NCI-H1436 treated with DMSO at 0.1 percent for 48 hours (cell line): ENCODE measurements at places on chromosomes 16 and 17.

DNA sequence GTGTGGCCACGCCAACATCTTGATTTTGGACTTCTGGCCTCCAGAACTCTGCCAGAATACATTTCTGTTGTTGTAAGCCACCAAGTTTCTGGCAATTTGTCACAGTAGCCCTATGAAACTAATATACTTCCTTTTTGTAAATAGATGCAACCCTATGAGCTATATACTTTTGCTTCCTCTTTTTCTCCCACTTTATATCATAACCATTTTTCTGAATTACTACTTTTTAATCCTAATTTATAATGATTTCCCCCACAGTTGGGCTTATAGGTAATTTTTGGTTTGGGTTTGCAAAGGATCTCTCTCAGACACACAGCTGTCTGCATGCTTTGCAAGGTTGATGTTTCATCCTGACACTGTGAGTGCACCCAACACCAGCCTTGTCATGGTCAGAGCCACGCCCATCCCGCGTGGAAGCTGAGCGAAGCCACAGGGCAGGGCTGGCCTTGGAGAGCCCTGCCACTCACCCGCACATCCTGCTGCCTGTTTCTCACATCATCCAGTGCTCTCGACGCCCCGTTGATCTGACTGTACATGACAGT, 5.8 kb downstream of the TRIM25 start:
- no peak for DNase-seq

DNA sequence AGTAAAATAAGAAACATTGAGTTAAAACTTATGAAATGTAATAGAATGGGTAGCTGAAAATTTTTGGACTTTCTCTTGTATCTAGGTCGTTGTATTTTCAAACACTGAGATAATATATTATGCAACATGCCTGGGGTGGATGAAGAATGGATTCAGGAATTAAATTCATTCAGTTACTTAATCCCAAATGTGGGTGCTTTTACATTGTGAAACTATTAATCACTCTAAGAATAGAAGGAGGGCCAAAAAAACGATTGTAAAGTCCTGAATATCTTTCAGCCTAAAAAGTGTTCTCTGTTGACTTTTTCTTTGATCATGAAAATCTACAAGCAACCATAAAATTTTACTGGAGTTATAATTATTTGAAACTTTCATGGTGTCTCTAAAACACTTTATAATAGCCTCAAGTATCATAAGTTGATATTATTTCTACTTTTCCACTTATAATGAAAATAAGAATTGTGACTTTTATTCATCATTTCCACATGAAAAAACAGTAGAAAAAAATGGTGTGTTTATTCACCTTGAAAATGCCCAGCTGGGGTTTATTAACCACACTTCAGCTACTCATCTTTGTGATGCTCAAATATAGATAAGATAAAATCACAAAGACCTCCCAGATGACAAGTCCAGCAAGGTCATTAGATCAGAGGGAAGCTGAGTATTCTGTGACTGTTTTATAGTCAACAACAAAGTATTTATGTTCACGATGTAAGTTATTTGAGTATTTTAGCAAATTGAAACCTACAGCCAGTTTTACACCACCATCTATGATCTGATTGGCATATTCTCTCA, 619.9 kb upstream of the SOX9 start:
- DNase-seq = no peak

- DNase-seq = no peak
Observed at GRCh38 chr17:50570032-50570431, 9.5 kb downstream of the CACNA1G start.

GRCh38 chr17:2179615-2180295, 123.8 kb downstream of the SMG6 start:
- no peak for DNase-seq

- no peak for DNase-seq
Observed at GRCh38 chr16:68389006-68389405, 59.3 kb downstream of the SMPD3 start.

GRCh38 chr16:70290949-70291519, 1.7 kb upstream of the AARS1 start:
- no peak for DNase-seq

DNA sequence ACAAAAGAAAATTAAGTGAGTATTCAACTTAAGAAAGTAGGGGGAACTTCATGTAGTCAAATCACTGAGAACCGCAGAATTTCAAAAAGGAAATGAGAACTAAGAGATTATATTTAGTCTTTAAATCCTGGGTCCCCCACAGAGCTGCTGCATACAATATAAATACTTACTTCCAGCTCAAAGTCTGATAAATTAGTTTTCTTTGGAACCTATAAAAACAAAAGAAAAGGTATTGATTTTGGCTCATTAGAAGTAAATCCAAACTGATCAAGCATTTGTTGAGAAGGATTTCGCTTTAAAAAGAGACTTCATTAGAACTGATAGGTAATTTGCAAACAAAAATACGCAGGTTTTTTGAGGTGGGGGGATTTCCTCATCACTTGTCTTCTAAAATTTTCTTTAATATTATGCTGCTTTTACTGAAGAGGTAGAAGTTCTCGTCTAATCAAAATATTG, 21.9 kb downstream of the PARN start:
- DNase-seq = no peak

DNA sequence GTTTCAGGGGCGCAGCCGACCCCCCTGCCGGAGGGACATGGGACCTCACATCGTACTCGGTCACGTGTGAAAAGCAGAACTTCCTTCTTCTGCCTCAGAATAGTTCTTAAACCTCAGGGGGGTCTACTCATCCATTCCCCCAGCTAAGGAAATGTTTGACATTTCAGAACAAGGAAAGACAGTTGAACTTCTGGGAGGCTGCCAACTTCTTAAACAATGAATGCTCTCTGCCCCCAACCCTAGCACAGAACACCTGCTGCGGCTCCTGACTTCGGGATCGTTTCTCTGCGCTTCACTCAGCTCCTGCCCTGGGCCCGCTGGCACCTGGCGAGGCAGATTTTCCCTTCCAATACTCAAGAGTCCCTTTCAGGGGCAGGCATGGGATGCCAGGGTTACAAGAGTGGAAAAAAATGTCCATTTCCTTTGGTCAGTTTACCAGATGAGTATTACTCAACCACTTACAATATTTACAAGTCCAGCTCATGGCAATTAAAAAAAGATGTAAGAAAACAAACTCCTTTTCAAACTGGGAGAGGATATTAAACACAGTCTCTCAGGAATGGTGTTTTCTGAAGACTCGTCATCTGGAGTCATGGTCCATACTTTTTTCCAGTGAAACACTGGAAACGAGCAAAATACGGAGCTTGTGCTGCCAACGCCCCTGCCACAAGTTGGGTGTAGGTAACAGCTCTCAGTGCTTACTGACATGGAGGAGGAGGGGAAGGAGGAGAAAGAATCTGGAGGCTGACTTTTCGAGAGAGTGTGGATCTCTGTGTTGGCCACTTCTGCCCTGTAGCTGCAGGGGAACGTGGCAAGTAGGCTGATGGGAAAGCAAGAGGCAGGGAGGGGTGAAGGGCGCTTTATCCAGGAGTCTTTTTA, 235.7 kb downstream of the NTN1 start:
- DNase-seq = no peak

DNA sequence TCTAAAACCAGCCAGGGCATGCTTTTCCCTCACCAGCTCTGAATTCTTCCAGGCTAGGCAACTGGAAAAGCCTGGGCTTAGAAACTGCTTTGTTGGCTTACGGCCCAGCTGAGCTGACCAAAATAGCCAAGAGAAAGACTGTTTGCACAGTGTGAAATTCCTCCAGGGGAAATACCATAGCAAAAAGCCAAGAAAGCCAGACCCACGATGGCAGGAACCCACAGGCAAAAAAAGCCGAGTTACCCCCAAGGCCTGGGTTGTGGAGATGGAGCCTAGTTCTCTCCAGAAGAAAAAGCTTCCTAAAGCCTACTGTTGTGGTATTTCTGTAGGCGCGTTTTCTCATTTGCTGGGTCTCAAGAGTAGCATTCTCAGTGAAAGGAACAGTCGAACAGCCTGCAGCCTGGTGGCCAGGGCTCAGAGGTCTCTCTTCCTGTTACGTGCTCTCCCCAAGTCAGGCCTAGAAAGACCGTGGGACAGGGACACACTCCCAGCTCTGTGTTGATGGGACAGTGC, 9.2 kb downstream of the SP2 start:
- DNase-seq = no peak
